ENCODE measurements at places on chromosomes 7 and 10.

- no peak for DNase-seq
These were observed 43.9 kb downstream of the SEPTIN14 start for GRCh38 chr7:55818686-55819085.

DNA sequence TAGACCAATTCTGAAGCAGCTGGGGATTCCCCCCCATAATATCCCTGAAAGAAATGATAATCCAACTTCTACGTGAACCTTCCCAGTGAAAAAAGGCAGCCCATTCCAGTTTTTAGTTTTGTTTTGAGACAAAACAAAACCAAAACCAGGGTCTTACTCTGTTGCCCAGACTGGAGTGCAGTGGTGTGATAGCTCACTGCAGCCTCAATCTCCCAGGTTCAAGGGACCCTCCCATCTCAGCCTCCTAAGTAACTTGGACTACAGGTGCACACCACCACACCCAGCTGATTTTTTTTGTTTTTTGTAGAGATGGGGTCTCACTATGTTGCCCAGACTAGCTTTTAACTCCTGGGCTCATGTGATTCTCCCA lies 12.5 kb upstream of the ARPC1A start:
- DNase-seq: no peak

GRCh38 chr10:67815571-67816059 lies 22.4 kb downstream of the DNAJC12 start:
- no peak for DNase-seq

GRCh38 chr7:106178593-106179134 lies 66.6 kb upstream of the SYPL1 start:
- DNase-seq: peak; percentile 17

DNA sequence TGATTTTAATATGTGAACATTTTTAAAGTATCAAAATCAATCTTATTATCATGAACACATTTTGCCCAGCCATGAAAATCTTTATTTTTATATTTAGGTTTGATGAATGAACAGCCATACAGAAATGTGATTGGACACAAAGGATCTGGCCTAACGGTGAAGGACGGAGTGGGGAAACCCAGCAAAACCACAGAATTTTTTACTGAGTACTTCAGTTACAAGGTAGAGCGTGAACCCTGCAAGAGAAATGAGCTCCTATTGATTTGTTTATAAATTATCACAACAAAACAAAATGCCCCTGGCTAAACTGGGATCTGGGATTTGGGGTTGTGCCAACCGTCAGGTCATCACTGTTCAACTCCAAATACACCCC lies 118.8 kb downstream of the JAZF1 start:
- no peak for DNase-seq

DNA sequence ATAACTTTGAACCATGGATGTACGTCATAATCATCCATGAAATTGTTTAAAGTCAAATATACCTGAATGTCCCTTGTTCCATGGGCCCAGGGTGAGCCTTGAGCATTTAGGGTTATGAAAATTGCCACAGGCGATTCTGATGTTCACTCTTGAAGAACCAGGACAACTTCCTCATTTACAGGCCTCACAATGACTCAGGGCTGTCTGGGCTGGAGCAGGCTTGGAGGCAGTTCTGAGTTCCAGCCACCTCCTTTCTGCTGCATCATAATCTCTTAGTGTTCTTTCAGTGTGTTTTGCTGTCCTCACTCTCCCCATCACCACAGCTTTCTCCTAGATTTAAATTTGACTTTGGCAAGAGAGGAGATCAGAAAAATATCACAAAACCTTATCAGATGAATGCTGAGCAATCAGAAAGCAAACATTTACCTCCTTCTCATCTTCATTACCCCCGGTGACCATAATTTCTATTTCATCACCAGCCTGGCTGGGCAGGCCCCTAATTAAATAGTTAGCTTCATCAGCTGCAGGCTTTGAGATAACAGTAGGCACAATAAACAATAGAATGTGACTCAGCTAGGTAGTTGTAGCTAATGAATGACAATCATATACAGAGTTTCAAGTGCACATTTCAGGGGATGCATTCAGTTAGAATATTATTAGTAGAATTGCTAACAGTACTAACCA lies 571.0 kb downstream of the SH2D4B start:
- DNase-seq: no peak

- peak; percentile 93 for DNase-seq
These were observed 66.2 kb downstream of the FAM241B start for GRCh38 chr10:69696073-69696731.

DNA sequence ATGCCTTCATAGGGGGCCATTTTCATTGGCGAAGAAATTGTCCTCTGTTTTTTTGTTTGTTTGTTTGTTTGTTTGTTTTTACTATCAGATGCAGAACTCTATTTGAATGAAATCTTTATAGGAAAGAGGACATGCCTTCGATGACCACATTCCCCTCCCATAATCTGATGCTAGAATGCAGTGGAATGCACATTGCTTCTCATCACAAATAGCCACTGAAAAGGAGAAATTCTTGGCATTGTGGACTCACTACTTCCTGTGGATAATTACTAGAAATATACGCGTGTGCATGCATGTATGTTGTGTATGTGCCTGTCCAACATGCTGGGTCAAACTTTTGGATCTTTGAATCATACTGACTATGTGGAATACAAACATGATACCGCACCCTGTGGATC lies 70.5 kb upstream of the SFMBT2 start:
- DNase-seq: no peak

Measured in HFF-Myc (cell line).